ENCODE measurements at places on chromosomes 6 and 20.
A peak's percentile ranks its signal among the peaks of the same experiment; 100 is the strongest.

- no peak for DNase-seq
These were observed 64.8 kb downstream of the SNX9 start for GRCh38 chr6:157887892-157888291.

GRCh38 chr6:167409079-167409478, 84.2 kb downstream of the TTLL2 start:
- DNase-seq = no peak

- DNase-seq = no peak
These were observed 61.1 kb upstream of the SLC22A16 start for GRCh38 chr6:110537208-110538123.

DNA sequence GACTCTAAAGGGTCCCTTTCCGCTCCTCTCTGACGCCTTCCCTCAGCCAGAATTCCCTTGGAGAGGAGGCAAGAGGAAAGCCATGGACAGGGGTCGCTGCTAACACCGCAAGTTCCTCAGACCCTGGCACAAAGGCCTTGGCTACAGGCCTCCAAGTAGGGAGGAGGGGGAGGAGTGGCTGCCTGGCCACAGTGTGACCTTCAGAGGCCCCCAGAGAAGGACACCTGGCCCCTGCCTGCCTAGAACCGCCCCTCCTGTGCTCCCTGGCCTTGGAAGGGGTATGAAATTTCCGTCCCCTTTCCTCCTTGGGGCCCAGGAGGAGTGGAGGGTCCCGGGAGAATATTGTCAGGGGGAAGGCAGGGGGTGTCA, 2.7 kb downstream of the VEGFA start:
- DNase-seq = peak; percentile 44

DNA sequence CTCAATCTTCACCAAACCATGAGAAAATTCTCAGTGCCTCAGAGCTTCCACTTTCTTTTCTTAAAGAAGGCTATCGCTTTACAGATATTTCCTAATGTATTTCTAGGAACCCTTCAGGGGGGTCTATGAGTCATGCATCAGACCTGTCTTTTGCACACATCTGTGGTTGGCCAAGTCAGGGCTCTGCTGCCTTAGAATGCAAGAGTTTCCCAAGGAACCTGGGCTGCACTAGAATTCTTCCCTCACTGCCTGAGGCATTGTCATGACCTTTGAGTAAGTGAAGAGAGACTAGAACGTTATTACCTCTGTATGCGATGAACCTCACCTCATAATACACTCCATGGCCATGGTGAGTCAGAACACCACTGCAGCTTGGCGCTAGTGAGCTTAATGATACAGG, 365.0 kb upstream of the ID4 start:
- no peak for DNase-seq

DNA sequence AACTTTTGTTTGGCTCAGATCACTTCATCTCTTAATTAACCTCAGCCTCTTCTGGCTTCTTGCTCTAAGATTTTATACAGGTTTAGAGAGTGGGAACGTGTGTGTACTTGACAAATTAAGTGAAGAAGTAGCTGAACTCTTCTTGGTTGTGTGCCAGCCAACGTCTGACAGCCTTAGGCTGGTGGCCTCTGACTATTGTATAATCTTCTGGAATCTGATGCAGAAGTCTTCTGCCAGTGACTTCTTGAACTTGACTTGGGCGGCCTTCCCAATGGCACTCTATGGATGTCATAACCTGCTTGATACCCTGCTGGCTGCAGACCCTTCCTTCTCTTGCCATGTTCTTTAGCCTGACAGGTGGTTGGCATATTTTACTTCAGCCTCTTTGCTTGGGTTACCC, 660.5 kb downstream of the DOK5 start:
- no peak for DNase-seq

DNA sequence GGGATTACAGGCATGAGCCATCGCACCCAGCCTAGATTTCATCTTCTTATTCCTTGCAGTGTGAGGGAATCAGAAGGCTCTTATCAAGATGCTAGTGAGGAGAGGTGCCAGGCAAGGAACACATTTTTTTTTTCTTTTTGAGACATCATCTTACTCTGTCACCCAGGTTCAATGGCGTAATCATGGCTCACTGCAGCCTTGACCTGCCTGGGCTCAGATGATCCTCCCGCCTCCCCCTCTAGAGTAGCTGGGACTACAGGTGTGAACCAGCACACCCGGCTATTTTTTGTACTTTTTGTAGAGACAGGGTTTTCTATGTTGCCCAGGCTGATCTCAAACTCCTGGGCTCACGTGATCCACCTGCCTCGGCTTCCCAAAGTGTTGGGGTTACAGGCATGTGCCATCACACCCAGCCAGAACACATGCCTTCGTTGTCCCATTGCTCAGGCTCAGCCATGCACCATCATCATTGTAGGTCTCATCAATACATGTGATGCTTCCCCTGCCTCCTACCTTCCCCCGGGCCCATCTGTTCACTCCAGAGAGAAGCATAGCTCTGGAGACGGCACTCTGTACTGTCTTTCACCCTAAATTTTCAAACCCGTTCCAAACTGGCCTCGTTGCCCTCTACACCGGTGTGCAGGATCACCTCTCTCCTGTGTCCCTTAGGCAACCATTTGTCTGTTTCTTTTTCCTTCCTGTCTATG, 10.1 kb downstream of the FLOT1 start:
- no peak for DNase-seq

DNA sequence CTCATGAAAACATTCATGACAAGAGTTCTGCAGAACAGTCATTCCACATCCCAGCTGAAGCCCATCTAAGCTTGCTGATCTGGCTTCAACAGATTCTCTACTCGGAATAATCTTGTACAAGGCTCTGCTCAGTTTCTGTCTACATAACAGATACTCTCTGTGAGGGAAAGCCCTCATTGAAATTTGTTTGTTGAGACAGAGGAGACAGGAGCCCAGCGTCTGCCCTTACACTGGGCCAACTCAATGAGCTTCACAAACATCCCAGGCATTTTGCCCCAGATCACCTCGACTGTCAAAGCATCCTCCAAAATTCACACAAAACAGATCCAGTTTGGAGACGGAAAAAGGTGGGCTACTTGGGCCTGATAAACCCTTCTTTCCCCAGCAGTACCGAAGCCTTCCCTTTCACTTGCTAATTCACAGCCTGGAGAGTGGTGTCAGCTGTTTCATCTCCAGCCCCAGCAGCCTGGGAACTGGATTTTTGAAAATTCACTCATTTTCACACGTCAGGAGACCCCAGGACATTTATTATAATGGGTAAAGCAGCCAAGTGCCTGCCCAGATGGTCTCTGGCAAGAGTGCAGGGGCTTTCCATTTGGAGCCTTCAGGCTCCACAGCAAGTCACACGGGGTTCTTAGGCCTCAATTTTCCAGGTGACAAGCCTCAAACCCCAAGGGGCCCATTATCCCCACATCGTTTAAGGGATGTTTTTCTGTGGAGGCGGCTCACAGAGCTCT, 7.3 kb downstream of the CCDC167 start:
- DNase-seq = no peak

DNA sequence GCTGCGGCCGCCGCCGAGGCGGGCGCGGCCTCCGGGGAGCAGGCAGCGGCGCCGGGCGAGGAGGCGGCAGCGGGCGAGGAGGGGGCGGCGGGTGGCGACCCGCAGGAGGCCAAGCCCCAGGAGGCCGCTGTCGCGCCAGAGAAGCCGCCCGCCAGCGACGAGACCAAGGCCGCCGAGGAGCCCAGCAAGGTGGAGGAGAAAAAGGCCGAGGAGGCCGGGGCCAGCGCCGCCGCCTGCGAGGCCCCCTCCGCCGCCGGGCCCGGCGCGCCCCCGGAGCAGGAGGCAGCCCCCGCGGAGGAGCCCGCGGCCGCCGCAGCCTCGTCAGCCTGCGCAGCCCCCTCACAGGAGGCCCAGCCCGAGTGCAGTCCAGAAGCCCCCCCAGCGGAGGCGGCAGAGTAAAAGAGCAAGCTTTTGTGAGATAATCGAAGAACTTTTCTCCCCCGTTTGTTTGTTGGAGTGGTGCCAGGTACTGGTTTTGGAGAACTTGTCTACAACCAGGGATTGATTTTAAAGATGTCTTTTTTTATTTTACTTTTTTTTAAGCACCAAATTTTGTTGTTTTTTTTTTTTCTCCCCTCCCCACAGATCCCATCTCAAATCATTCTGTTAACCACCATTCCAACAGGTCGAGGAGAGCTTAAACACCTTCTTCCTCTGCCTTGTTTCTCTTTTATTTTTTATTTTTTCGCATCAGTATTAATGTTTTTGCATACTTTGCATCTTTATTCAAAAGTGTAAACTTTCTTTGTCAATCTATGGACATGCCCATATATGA, 3.2 kb downstream of the MARCKS start:
- DNase-seq = peak; percentile 59

DNA sequence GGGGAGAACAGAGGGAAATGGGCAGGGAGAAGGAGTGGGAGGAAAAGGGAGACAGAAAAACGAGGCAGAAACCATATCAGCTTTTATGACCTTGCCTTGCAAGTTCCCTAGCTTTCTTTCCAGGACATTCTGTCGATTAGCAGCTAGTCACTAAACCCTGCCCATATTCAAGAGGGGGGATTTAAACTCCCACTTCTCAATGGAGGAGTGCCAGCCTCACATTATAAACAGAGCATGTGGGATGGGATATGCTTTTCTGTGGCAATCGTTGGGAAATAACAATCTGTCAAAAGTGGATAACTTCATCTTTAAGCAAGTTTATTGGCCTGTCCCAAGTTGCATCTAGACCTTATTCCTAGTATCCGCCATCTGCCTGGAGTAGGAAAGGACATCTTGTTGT, 57.0 kb upstream of the TMEM170B start:
- no peak for DNase-seq

DNA sequence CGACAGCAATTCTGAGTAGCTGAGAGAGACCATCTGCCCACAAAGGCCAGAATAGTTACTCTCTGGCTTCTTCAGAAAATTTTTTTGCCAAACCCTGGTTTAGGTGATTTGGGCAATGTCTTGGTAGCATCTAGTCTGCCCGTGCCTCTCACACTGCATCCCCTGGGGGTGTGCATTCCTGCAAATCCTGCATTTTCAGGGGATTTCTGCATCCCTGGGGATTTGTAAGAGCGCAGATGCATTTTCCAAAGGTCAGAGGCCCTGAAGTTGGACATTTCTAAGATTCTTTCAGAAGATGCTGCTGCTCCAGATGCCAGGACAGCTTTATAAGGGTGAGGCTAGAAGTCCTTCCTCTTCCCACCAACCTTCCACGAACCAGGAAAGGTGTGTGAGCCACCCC, 4.0 kb downstream of the CST9 start:
- DNase-seq = no peak

- no peak for DNase-seq
These were observed 4.6 kb downstream of the CST7 start for GRCh38 chr20:24953621-24954133.

DNA sequence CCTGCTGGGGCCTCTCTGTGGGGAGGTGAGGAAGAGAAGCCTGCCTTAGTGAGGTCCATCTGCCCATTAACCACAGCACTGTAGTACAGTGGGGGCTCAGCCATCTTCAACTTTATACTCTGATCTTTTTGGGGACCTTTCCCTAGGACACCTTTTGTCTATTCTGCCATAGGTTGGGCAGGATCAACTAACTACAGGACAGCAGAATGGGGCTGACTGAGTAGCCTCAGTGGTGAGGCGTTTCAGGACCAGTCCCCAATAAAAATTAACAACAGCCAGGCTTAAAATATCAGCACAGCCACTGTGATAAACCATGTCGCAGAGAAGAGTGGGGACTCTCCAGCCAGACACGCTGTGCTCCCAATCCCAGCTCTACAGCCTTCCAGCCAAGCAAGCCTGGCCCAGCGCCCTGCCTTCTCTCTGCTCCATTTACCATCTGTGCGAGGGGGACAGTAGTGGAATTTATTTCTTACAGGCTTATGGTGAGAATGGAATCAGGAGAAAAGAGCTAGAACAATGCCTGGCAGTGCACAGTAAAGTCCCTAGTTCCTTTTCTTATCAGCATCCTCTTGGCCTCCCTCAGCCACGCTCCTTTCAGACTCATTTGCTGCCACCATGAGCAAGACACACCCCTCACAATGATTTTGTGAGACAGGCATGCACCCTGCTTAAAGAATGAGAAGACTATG, 75.5 kb downstream of the SLC22A23 start:
- DNase-seq = peak; percentile 79

Measured in right hindlimb (tissue), 1 donor.